ENCODE measurements at places on chromosomes 11 and 22. TPM values are rescaled to one million over a fixed set of nuclear protein-coding genes. Genes with fewer than 3 reads are reported as not detected.
A peak's percentile ranks its signal among the peaks of the same experiment; 100 is the strongest.

The BTG4 gene
- total RNA-seq: not detected

The UBQLN3 gene
- 0.37 TPM for total RNA-seq

The LRRC56 gene
- total RNA-seq: 4.6 TPM

DNA sequence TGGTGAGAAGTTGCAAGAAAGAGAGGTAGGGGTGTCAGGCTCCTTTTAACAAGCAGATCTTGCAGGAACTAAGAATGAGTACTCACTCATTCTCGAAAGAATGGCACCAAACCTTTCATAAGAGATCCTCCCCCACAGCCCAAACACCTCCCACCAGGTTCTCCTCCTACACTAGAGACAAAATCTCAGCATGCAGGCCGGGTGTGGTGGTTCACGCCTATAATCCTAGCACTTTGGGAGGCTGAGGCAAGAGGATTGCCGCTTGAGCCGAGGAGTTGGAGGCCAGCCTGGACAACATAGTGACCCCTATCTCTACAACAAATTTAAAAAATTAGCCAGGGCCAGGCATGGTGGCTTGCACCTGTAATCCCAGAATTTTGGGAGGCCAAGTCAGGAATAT is 11.1 kb downstream of the GRAMD1B start:
- H3K27ac ChIP-seq: no peak overlapping the region
- no peak overlapping the region for H3K4me3 ChIP-seq
- no peak for DNase-seq
- no peaks in the 10 kb centered on the region for H3K36me3 ChIP-seq
- H3K27me3 ChIP-seq: no peaks in the 10 kb centered on the region

- no peaks in the 10 kb centered on the region for H3K36me3 ChIP-seq
- H3K4me3 ChIP-seq: no peak overlapping the region
- no peaks in the 10 kb centered on the region for H3K27me3 ChIP-seq
Measured at GRCh38 chr11:117980280-117980679, 5.9 kb upstream of the IL10RA start.

- H3K4me1 ChIP-seq: no peaks in the 10 kb centered on the region
- DNase-seq: no peak
- no peak overlapping the region for H3K4me3 ChIP-seq
- H3K27me3 ChIP-seq: no peaks in the 10 kb centered on the region
Measured at GRCh38 chr11:12057299-12057980, 49.0 kb upstream of the DKK3 start.

DNA sequence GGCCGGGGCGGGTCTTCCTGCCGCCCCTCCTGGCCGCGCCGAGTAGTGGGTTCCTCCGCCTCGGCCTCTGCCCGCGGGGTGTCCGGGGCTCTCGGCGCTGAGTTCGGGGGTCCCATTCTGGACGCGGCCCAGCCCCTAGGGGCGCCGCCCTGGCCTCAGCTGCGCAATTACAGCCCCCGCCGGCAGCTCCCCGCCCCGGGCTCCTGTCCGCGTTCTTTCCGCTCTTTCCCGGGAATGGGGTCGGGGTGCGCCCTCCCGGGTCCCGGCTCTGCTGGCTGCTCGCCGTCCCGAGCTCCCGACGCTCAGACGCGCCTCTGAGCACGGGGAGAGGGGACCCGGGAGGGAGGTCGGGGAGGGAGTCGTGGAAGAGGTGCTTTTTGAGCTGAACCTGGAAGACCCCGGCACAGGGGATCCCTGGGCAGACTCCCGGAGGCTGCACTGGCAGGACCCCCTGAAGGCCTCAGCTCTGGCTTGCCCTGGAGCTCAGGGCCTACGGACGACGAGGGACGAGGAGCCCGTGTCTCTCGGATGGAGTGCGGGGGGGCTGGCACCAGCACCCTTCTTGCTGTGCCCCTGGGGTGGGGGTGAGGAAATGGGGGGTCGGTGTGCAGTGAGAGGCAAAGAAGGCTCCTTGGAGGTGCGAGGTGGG is 558 bp downstream of the TSPAN4 start:
- peaks cover 24% of the 10 kb centered on the region for H3K4me1 ChIP-seq
- DNase-seq: no peak
- no peak overlapping the region for H3K27ac ChIP-seq

GRCh38 chr11:124801014-124801413 is 808 bp upstream of the MSANTD2 start:
- no peak overlapping the region for H3K27ac ChIP-seq
- DNase-seq: no peak
- H3K27me3 ChIP-seq: no peaks in the 10 kb centered on the region
- peaks cover 14% of the 10 kb centered on the region for H3K4me1 ChIP-seq
- H3K4me3 ChIP-seq: peak overlapping the region; percentile 78
- no peaks in the 10 kb centered on the region for H3K36me3 ChIP-seq

DNA sequence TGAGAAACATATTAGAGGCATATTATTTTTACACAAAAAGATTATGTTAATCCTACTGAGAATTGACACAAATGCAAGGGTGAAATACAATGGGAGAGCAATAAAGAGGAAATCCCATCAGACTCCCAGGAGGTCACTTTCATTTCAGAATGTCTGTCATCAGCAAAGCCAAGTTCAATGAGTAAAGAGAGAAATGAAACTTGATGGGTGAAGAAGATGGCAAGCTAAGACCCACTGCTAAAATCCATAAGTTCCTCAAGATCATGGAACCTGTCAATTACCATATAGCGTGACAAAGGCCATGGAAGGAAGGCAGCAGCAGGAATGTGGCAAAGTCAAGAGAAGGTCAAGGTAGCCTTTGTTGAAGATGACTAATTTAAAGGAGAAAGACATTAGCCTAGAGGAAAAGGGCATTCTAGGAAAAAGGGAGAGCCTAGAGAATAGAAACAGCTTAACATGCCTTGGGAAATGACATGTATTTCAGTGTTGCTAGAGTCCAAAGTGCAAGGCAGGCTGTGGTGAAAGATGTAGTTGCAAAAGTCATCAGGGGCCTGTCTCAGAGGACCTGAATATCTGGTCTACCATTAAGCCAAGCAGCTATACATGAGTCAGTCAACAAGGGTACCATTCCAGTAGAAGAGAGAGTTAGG is 43.1 kb downstream of the FAM168A start:
- no peaks in the 10 kb centered on the region for H3K27me3 ChIP-seq
- no peak overlapping the region for H3K4me3 ChIP-seq
- no peaks in the 10 kb centered on the region for H3K36me3 ChIP-seq
- H3K27ac ChIP-seq: no peak overlapping the region

DNA sequence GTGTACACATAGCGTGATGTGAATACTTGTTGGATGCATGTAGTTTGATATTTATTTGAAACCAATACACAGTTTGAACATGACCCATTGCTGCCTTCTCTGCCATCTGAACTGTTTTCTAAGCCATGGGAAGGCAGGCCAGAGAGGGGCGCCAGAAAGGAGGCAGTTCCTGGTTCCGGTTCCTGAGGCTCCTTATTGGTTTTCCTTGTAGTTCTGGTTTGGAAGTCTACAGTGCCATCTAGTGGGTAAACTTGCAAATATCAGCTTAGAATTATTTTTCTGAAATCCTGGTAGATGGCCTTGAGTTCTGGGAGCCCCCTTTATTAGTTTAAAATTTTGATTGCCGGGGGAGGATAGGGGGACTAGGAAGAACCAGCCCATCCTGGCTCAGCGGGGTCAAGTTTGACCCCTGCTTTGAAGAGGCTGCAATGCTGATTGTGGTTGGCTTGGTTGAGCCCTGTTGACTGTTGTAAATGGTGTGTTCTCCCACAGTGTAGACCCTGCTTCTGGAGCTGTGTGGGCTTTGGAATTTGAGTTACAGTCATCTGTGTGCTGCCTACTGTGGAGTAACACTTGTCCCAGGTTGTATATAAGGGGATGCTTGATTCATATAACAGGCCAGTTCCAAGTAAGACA is 48.4 kb downstream of the GRAMD1B start:
- H3K4me3 ChIP-seq: peak overlapping the region; percentile 66
- peak; percentile 86 for DNase-seq
- H3K27ac ChIP-seq: peak overlapping the region; percentile 99
- H3K27me3 ChIP-seq: no peaks in the 10 kb centered on the region
- peaks cover 93% of the 10 kb centered on the region for H3K4me1 ChIP-seq
- H3K36me3 ChIP-seq: peaks cover under 1% of the 10 kb centered on the region

DNA sequence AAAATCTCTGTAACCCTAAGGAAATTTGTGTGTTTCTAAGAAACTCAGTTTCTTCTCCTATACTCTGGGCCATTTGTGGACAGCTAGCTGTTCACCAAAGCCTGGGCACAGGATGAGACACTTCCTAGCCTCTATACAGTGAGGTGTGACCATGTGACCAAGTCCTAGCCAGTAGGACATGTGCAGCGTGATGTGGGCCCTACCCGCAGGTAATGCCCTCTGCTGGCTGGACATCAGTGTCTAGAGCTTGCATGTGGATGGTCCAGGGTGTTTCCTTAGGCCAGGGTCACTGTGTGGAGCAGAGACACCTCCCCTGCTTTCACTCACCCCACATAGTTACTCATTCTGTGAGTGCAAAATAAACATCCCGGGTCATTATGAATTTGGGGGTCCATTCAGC is 100.5 kb downstream of the LARGE1 start:
- H3K4me3 ChIP-seq: no peak overlapping the region
- peaks cover 17% of the 10 kb centered on the region for H3K4me1 ChIP-seq
- DNase-seq: no peak
- H3K36me3 ChIP-seq: no peaks in the 10 kb centered on the region
- no peak overlapping the region for H3K27ac ChIP-seq

GRCh38 chr11:134574947-134575346 is 162.9 kb upstream of the B3GAT1 start:
- no peaks in the 10 kb centered on the region for H3K36me3 ChIP-seq
- no peak overlapping the region for H3K4me3 ChIP-seq
- H3K4me1 ChIP-seq: no peaks in the 10 kb centered on the region
- no peak overlapping the region for H3K27ac ChIP-seq
- DNase-seq: no peak

- no peak for DNase-seq
- H3K36me3 ChIP-seq: no peaks in the 10 kb centered on the region
- H3K27ac ChIP-seq: no peak overlapping the region
- peaks cover 6% of the 10 kb centered on the region for H3K4me1 ChIP-seq
- 0 out of 2 replicates have a peak, but pooled peaks cover 9% of the 10 kb centered on the region for H3K27me3 ChIP-seq
Measured at GRCh38 chr11:86511086-86511551, 136.4 kb downstream of the CCDC81 start.

- H3K4me3 ChIP-seq: no peak overlapping the region
- H3K27ac ChIP-seq: no peak overlapping the region
- H3K36me3 ChIP-seq: no peaks in the 10 kb centered on the region
- no peaks in the 10 kb centered on the region for H3K27me3 ChIP-seq
- peaks cover 11% of the 10 kb centered on the region for H3K4me1 ChIP-seq
Measured at GRCh38 chr11:120399307-120399706, 63.1 kb downstream of the ARHGEF12 start.

DNA sequence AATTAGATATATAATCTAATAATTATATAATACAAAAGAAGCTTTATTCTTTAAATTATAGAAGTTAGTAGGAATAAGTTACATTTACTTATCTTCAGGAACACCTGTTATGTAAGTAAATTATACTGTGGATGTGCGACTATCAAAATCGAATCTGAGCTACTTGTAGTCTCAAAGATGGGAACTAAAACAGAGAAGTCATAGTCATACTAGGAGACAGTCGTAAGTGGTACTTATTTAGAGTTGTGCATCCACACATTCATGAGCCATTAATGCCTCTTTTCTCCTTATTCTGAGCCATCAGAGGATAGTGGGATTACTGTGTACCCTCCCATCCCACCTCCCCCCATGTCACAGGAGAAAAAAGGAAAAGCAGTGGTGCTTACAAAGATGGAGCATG is 114.4 kb downstream of the CADM1 start:
- no peak overlapping the region for H3K4me3 ChIP-seq
- H3K36me3 ChIP-seq: no peaks in the 10 kb centered on the region
- H3K27ac ChIP-seq: no peak overlapping the region
- no peak for DNase-seq
- H3K27me3 ChIP-seq: no peaks in the 10 kb centered on the region
